Activated CD8-positive, alpha-beta memory T cell treated with anti-CD3 and anti-CD28 coated beads for 4 hours (primary cell): ENCODE measurements at places on chromosomes 2 and 18.

- peak; percentile 39 for DNase-seq
Observed at GRCh38 chr2:191245046-191245868, at the start of gene MYO1B. Gene MYO1B, plus strand, starts transcription at chr2:191245404. Its CDS starts 31,492 bp downstream, at chr2:191276896.

GRCh38 chr2:120884472-120885290 lies 149.0 kb downstream of the GLI2 start:
- no peak for DNase-seq

DNA sequence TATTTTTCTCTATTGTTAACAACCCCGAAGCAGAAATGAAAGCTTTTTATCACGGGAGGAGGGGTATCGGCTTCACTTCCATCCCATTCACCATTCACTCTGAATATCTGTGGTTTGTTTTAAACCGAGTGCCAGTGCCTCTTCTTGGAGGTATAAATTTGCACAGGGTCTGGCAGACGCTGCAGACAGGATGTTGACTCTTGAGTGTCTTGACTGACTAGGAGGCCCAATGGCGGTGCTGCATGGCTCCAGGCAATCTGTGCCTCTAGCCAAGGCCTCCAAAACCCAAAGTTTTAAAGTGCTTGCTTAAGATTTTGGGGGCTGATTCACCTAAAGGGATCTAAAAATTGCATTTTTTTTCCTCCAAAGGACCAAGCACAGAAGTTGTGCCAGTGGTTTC lies 183.8 kb downstream of the LTBP1 start:
- DNase-seq: no peak

DNA sequence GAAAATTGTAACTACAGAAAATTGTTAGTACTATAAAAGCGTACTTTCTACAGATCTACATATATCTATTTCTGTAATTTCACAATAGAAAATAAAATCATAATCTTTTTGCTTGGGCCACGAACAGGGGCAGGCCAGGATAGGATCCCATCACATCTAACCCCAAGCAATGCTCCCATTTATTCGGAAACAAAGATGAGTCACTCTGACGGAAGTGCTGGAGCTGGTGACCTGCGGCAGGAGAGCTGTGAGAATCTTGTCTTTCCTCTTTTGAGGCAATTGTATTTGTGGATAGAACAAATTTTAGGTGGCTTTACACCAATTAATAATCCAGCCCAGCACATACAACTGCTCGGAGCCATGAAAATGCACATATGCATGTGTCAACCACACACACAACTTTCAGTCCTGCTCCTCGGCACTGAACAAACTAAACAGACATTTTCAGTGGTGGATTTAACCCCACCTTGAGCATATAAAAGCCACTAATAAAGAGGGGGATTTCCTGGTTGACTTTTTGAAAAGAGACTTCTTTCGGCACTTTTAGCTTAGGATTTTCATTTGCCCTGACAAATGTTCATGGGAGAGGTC lies 22.3 kb upstream of the INSIG2 start:
- no peak for DNase-seq

DNA sequence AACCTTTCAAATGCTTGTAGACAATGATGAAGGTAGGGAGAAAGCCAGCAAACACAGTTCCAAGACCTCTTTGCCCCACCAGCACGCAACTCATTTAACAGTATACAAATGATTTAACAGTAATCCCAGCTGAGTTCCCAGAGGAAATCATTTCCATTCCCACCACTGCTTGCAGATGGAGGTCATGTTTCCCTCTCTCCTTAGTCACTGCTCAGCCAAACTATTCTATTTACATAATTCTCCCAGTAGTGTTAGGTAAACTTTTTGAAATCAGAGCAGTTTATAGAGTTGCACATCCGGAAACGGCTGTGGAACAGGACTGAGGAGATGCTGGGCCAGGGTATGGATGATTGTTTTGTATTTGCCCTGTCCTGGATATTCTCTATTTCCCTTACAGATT lies 328.5 kb downstream of the FIGN start:
- DNase-seq: no peak
